NCI-H524 (cell line): ENCODE measurements at places on chromosomes 6 and 20.
A peak's percentile ranks its signal among the peaks of the same experiment; 100 is the strongest.

DNA sequence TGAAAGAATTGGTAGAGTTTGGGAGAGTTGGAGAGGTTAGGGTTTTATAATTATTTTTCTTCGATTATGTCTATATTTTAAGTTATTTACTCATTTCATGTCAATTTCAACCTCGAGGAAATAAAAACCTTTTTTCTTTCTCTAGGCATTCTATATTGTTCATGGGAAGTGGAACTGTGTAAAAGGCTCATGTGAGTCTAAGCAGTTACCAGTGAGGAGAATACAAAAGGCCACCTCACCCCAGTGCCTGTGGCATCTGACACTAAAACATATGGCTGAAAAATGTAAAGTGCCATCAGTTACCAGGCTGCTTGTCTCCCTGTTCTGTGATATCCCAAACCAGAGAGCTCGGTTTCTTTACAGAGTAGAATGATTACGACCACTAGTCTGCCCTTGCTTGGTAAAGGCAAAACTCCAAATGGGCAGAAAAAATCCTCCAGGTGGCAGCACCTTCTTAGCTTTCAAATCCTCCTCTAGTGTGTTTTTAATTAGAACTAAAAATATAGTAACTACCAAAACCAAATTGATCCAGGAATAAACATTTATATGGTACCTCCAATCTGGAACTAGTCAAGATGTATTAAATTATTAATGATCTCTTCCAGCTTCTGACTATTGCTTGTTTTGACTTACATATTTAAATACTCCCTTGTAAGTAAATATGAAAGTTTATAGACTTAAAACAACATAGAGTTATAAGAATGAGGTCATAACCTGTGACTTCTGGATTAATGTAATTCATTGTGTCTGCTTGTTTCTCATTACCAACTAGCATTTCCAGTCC lies 122.6 kb upstream of the MCHR2 start:
- DNase-seq: peak; percentile 69

DNA sequence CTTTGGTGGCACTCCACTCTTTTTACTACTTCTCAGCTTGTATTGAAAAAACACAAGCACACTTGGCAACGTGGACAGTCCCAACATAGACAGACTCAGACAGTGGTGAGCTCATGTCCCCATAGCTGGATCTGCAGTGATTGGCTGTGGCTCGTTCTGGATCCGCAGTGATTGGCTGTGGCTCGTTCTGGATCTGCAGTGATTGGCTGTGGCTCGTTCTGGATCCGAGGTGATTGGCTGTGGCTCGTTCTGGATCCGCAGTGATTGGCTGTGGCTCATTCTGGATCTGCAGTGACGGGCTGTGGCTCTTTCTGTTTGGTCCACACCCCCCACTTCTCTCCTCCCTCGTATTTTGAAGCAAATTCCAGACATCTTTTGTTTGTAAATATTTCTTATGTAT lies 28.0 kb downstream of the OSBPL2 start:
- DNase-seq: no peak

DNA sequence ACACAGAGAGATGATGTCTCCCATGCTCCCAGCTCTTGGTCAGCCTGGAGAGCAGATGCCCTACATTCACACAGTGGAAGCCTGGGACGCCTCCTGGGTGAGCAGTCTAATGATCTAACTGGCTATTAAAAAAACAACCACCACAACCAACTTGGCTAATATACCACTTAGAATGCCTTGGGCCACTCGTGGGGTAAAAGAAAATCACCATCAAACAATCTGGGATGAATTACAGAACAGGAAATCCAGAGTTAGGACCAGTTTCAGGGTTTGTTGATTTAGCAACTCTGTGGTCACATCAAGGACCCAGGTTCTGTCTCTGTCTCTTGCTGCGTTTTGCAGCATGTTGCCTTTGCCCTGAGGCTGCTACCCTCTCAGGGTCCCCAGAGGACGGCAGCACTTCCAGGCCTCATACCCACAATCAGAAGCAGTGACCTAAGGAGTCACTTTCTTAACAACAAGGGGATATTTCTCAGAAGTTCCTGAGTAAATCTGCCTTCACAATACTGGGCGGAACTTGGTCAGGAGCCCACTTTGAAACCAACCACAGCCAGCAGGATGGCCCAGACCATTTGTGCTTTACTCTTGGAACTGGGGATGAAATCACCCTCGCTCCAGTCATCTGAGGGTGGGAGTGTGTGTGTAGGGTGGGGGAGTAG lies 118.7 kb downstream of the CLIC5 start:
- DNase-seq: no peak

DNA sequence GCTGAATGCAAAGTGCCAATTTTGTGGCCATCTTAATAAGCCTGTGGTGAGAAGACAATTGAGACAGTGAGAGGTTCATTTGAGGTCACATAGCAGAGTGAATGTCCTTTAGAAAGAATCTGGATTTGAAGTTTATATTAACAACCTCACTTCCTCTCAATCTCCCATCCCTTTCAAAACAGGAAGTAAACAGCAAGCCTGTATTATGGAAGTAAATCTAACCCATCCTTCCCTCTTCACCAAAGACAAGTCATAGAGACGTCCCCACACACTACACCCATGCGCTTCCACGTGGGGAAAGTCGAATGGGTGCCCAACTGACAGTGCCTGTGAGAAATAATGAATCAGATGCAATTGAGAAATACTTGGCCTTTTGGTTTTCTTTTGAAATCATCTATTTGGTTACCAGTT lies 28.8 kb upstream of the CCND3 start:
- no peak for DNase-seq

DNA sequence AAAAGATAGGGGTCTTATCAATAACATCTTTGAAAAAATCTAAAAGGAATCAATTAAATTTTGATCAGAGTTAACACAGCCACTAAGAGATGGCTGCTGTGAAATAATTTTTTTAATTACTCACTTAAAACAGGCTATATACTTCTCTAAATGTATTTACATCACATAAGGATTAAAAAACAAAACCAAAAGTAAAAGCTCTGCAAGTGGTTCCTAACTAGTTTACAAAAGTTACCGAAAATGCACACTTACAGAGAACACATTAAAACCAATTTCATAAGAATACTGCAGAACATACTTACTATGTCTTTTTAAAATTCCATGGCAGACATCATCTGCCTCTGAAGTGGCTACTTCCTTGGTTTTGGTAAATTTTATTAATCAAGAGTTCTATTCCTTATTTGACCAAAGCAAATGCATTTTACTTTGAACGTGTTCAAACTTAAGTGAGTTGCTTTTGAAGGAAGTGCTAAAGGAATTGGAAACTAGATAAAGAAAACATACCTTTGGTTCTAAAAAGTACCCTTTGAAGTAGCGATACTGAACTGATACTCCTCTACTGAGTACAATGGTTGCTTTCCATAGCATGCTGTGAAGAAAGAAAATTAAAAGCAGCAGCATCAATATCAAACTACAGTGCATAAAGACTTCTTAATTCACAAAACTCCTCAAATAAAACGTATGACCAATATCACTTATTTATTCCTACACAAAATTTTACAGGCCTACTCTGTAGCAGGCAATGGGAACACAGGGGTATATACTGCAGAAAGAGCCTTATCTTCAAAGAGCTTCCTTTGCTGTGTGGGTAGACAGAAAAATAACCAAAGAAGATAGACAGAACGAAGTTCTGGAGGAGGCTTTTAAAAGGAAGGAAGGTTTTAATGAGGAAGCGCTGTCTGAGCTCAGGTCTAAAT lies 157.1 kb upstream of the SHLD1 start:
- DNase-seq: no peak

DNA sequence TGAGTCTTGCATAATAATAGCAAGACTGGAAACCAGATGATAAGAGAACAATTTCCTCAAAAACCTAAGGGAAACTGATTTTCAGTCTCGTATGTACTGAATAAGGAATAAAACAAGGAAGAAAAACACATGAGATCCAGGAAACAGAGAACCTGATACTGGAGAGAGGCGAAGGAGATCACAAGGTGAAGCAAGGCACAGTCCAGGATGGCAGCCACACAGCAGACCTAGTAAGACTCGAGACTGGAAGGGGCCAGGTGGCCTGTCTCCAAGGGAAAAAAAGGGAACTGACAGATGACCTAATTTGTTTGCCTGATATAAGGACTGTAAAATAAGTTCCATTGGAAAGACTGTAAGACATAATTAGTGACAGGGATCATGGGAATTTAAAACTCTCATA lies 71.1 kb downstream of the TASP1 start:
- DNase-seq: no peak

GRCh38 chr20:22684072-22684762 lies 99.8 kb upstream of the FOXA2 start:
- DNase-seq: no peak

DNA sequence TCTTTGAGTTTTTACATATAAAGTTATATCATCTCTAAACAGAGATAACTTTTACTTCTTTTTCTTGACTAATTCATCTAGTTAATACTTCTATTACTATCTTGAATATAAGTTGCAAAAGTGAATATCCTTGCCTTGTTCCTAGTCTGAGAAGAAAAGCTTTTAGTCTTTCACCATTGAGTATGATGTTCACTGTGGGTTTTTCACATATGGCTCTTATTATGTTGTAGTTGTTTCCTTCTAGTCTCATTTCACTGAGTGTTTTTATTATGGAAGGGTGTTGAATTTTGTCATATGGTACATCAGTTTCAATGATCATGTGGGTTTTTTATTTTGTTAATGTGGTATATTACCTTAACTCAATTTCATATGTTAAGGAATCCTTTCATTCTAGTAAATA lies 488.3 kb downstream of the COL12A1 start:
- DNase-seq: no peak

DNA sequence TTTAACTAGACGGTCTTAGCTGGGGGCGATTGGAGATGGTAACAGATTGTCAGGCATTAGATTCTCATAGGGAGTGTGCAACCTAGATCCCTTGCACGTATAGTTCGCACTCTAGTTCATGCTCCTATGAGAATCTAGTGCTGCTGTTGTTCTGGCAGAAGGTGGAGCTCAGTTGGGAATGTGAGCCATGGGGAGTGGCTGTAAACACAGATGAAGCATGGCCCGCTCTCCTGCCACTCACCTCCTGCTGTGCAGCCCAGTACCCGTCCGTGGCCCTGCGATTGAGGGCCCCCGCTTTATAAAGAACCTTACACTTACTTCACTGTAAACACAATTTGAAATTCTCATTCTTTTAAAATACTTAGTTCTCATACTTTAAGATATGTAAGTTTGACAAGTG lies 339.4 kb downstream of the CDH26 start:
- no peak for DNase-seq

DNA sequence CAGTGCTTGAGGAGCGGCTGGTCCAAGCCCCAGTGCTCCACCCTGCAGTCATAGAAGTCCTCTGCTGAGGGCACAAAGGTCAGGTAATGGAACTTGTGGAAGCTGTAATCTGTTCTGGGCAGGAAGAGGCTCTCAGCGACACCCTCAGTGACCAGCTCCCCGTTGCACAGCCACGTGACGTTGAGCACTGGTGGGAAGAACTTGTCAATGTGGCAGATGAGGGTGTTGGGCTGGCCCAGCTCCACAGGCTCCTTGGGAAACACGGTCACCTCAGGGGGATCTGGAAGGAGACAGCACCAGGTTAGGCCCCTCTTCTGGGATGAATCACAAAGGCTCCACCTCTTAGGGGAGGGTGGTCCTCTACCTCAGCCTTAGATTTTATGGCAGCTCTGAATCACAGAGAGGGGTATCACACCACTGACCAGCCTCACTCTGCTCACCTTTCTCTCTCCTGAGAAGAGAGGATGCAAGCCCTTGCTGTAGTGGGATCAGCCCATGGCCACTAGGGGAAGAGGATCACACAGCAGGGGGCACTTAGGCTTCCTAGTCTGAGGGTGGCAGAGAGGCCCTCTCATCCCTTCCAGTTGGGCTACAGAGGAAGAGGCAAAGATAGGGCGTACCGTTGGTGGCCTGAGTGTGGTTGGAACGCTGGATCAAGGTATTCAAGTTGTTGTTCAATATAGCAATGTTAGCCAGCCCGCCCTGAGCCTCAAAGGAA lies 4.3 kb downstream of the HLA-DPA1 start:
- DNase-seq: no peak

DNA sequence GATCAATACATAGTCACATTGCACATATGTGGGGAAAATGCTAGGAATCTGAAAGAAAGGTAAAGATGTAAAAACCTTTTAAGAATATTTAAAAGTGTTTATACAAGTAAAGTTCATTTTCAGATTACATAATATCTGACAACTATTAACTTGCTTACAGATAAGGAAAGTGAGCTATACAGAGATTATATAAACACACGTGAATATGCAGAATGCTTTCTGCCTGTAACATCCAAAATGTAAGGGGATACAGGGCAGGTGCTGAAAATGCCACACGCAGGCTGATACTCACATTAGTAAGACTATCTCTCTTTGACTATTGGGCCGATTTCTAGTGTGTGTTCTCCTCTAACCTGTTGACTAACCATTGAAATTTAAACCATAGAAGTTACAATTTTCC lies 17.9 kb upstream of the MAP7 start:
- DNase-seq: no peak

DNA sequence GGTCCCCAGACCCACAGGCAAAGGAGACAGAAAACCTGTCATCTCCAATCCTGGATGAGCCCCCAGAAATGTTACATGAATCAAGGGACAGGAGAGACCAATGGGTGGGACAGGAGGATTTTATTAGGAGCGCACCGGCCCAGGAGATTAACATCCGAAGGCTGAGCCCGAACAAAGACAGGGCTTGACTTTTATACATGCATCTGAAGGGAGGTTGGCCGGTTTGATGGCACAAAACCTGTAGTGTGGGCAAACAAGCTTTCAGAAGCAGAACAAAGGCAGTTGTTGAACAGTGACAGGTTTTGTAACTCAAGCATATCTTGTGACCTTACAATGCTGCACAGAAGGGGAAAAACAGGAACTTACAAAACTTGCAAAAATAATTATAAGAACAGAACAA lies 83.9 kb upstream of the GPR6 start:
- DNase-seq: no peak
